Adipocyte (in vitro differentiated cells): ENCODE measurements at places on chromosomes 1 and 21.

DNA sequence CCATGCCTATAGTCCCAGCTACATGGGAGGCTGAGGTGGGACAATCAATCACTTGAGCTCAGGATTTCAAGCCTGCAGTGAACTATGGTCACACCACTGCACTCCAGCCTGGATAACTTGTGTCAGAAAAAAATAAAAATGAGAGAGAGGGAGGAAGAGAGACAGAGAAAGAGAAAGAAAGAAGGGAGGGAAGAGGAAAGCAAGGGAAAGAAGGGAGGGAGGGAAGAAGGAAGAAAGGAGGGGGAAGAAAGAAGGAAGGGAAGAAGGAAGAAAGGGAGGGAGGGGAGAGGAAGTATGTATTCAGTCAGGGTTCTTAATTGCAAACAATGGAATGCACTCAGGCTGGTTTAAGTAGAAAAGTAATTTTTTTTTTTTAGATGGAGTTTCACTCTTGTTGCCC lies 7.9 kb upstream of the HENMT1 start:
- no peak for DNase-seq

- no peak for DNase-seq
Measured at GRCh38 chr1:172341697-172342096, 78.8 kb upstream of the C1orf105 start.

GRCh38 chr1:34924759-34925555 lies 4.5 kb downstream of the DLGAP3 start:
- peak; percentile 86 for DNase-seq

DNA sequence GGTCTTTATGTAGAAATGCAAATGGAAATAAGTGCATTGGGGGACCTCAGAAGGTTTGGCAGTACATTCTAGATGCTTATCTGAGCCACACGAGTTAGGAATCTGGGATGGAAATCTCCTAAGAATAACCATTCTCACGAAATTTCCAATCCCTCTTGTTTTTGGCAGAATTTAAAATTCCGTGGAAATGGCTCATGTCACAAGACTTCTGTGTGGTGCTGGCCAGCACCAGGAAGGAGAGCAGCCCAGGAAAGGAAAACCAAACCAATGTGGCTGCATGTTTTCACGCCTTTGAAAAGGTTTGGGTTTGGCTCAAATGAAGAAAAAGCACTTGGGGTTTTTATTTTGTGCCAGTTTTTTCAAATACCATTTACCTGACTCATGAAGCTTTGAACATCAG lies 80.1 kb upstream of the KCNK2 start:
- DNase-seq, result peak; percentile 89

GRCh38 chr1:77543822-77544448 lies 138.5 kb downstream of the ZZZ3 start:
- DNase-seq, result peak; percentile 15

DNA sequence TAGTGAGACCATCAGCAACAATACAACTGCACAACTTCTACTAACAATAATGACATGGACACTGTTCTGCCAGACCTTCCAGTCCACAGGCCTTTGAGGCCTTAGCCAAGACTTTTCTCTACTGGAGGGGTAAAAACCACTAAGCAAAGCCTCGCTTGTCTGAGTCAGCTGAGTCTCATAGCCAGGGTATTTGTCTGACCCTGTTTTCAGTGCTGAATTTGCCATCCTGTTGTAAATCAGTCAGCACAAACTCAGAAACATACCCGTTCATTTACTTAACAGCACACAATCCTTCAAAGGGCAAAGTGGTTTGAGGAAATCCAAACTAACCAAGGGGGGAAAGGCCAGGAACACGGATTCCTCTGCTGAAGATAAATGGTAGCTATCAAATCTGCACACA lies 537.8 kb downstream of the SMYD3 start:
- peak; percentile 77 for DNase-seq
